Glutamatergic neuron (in vitro differentiated cells): ENCODE measurements at places on chromosomes 13 and 19.

DNA sequence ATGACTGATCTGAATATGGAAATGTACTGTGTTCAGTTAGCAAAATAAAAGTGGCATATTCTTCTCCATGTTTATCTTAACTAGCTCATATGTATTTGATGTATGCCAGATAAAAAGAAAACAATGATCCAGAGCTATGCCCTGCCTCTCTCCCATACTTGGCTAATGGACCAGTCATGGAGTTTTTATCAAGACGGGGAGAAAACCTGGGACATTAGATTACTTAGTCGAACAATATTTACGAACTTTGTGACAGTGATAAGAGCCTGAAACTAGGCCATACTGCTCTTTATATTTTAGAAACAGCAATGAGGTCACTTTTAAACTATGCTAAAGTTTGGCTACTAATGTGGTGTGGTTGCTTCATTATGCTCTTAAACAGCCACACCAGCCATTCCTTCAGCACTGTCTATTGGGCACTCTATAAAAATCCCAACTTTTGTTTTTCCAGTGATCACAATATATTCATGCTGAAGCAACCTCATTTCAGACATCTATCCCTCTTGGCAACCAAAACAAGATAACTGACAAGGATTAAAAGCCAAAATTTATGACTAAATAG, 265.0 kb downstream of the FGF14 start:
- DNase-seq = no peak

- no peak for DNase-seq
These were observed 21.5 kb downstream of the ELL start for GRCh38 chr19:18500376-18500775.

- DNase-seq = no peak
These were observed 5.4 kb upstream of the ICAM3 start for GRCh38 chr19:10344780-10345179.

- peak; percentile 63 for DNase-seq
These were observed 6.8 kb upstream of the DGKH start for GRCh38 chr13:42041684-42042035.

DNA sequence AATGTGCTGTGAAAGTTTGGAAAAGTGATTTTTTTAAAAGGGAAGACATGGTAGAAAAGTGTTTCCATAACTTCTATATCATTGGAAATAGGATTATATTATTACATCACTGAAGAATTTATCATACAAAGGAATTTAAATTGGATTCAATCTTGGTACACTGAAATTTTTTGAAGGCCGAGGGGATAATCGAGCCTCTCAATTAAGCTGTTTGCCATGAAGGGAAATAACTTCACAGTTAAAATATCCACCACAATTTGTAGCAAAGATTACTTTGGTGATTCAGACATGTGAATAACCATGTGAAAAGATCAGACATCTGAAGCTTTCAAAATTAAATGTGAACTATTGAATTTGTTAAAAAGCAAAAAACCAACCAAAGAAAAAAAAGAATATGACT, 215.3 kb downstream of the KLF5 start:
- DNase-seq = no peak
